ENCODE measurements at places on chromosomes 7 and 10.

GRCh38 chr10:123132576-123133477 lies 2.9 kb upstream of the HMX3 start:
- DNase-seq: peak; percentile 31
- no peak overlapping the region for H3K27ac ChIP-seq
- no peaks in the 10 kb centered on the region for H3K36me3 ChIP-seq
- H3K27me3 ChIP-seq: peaks cover 22% of the 10 kb centered on the region
- peaks cover 44% of the 10 kb centered on the region for H3K4me1 ChIP-seq

DNA sequence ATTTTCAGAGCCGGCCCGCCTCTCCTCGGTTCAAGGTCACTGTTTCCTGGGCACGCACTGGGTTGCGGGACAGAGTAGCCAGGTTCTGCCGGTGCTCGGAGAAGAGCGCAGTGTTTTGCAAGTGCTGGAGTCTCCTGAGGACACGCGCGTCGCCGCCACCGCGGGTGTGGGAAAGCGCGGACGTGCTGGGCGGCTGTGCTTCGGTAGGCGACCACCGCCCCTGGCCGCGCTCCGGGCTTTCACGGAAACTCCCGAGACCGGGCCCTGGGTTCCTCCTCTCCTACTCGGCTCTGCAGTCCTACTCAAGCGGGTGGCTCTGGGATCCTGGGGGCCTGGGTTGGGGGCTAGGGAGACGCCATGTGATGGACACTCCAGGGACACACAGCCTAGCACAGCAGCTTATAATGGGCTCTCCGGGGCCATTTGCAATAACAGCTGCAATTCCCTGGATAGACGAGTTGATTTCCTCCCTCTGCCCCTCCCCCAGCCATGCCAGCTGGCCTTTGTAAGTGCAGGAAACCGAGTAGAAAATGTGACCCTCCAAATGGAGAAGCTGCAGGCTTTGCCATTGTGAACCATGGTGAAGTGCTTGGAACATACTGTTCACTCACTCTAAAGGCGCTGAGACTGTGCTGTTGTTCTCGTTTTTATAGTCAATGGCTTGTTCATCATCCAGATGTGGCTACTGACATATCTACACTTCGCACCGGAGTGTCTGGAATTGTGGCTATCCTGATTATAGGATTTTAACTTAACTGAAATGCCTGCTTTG lies 2.1 kb downstream of the FRAT1 start:
- no peaks in the 10 kb centered on the region for H3K36me3 ChIP-seq
- no peaks in the 10 kb centered on the region for H3K27me3 ChIP-seq
- H3K4me1 ChIP-seq: peaks cover 10% of the 10 kb centered on the region
- peak overlapping the region; percentile 95 for H3K4me3 ChIP-seq

DNA sequence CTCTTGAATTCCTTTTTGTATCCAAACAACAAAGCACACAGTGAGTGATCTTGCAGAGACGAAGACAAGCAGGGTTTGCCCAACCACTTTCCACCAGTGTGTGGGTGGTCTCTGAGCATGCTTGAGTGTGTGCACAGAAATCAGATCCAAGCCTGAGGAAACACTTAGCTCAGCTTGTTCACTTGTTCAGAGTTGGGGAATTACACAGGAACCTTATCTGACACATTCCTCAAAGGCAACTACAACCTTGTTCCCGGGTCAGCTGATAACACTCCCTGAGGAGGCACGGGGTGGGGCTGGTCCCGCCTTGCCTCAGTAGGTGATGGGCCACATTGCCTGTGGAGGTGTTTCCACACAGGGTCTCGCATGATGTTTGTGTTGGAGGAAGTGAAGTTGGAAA lies 216.9 kb downstream of the DYNC1I1 start:
- peaks cover 4% of the 10 kb centered on the region for H3K36me3 ChIP-seq
- no peak overlapping the region for H3K4me3 ChIP-seq
- DNase-seq: no peak
- H3K27ac ChIP-seq: no peak overlapping the region

GRCh38 chr7:105718511-105718925 lies 137.2 kb upstream of the EFCAB10 start:
- DNase-seq: no peak
- no peaks in the 10 kb centered on the region for H3K36me3 ChIP-seq
- no peak overlapping the region for H3K27ac ChIP-seq

DNA sequence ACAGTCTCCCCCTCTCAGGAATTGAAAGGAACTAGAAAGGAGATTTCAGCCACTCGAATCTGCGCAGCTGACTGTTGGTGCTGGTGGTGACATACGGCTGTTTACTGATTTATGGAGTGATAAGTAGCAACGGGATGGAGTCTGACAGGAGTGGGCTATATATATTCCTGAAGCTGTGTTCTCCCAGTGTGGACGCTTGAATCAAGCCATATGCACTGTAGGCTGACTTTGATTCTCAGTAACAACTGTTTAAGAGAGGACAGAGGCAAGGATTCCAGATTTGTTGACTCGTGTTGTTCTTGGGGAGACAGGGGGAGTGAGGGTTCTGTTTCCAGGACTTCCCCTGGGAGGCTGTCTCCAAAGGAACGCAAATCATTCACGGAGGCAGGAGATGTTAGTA lies 260.1 kb upstream of the AUTS2 start:
- no peaks in the 10 kb centered on the region for H3K4me1 ChIP-seq
- H3K36me3 ChIP-seq: no peaks in the 10 kb centered on the region
- no peak for DNase-seq
- no peak overlapping the region for H3K4me3 ChIP-seq
- no peaks in the 10 kb centered on the region for H3K27me3 ChIP-seq

DNA sequence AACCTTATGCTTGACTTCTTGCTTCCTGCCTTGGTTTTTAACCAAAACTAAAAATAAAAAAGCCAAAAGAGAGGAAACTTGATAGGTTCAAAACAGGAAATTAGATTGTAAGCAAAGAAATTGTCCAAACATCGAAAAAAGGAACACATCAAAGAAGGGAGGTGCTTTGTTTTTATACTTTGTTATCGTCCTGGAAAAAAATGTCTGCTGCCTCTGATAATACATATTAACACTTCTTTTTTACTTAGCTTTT lies 286.6 kb upstream of the C7orf33 start:
- H3K27ac ChIP-seq: no peak overlapping the region
- no peak overlapping the region for H3K4me3 ChIP-seq
- H3K27me3 ChIP-seq: no peaks in the 10 kb centered on the region
- H3K36me3 ChIP-seq: no peaks in the 10 kb centered on the region
- H3K4me1 ChIP-seq: peaks cover 10% of the 10 kb centered on the region
- no peak for DNase-seq

- no peak overlapping the region for H3K4me3 ChIP-seq
- H3K4me1 ChIP-seq: peaks cover 17% of the 10 kb centered on the region
- no peak for DNase-seq
- no peaks in the 10 kb centered on the region for H3K36me3 ChIP-seq
These were observed 92.1 kb upstream of the FAM133B start for GRCh38 chr7:92682330-92682729.

DNA sequence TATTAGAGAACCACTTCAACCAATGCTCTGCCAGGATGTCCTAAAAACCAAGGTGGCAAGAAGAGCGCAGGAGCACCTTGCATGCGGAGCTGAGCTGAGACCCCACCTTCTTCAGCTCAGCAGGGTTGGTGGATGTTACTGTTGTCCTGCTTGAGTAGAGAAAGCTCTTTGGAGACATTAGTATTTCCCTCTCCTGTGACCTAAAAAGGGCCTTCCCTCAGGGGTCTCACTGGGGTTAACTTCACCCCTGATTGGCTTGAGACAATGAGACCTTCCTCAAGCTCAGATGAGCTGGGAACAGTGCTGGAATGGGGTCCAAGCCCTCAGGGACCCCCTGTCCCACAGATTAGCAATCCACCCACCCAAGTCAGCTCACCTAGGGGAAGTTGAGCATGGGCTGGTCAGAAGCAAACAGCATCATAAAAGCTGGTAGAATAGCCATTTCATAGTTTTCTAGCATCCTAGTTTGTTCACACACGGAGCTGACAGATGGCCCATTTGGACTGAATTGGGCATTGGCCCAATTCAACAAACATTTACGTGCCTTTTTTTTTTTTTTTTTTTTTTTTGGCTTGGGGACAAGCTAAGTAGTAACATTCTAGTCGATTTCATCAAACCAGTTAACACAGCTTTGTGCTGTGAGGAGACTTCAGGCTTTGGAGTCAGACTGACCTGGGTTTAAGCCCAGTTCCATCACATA lies 100.6 kb upstream of the HABP2 start:
- no peaks in the 10 kb centered on the region for H3K27me3 ChIP-seq
- no peaks in the 10 kb centered on the region for H3K36me3 ChIP-seq
- H3K27ac ChIP-seq: no peak overlapping the region
- H3K4me3 ChIP-seq: no peak overlapping the region
